ENCODE measurements at places on chromosomes 1 and 21.

- peak; percentile 100 for DNase-seq
Measured at GRCh38 chr21:29073222-29074006, at the start of gene CCT8. Gene CCT8, minus strand, starts transcription at chr21:29073648. Its CDS starts 58 bp downstream, at chr21:29073590.

DNA sequence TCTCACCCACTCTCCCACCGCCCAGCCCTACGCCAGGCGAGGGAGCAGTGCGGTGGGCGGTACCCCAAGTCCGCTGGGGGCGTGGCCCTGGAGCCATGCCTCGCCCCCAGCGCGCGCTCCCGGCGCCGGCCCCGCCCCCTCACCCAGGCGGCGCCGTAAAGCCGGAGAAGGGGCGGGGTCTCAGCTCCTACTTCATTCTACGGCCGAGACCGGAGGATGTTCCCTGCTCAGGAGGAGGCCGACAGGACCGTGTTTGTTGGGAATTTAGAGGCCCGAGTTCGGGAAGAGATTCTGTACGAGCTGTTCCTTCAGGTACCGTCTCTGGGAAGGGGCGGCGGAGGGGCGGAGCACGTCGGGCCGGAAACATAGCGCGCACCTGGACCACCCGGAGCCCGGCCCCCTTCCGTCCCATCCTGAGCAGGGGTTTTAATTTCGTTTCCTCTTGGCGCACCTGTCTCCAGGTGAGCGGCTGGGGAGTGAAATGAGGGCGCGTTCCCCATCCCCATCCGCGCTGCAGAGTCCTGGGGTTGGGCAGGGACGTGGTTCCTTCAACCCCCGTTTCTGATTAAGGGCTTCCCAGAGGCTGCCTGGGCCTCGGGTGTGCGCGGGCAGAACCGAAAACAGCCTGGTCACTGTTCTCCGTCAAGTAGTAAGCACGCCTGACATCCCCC lies at the start of gene RBM11:
Gene RBM11, plus strand, starts transcription at position 187 of the 671 bp plus-strand sequence. Its CDS starts 30 bp downstream, at position 217.
- DNase-seq = peak; percentile 87

DNA sequence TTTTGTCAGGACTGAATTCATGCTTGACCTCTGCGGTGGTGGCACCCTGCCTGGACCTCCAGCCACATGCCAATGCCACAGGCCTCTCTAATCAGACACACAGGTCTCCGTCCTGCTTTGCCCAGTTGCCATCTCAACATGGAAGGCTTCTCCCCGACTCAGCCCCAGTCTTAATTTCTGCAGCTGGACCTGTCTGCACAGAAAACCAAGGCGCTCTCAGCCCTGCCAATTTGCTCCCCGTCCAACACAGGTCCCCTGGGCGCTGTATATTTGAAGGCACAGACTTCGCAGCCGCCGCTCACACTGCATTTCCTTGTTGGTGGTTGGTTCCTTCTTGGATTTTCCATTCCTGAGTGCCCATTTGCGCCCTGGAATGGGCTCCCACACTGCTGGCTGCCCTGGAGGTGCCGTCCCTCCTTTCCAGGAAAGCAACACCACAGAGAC lies 28.0 kb upstream of the PLEKHG5 start:
- no peak for DNase-seq

- DNase-seq = peak; percentile 63
Measured at GRCh38 chr1:119968068-119968492, 71.8 kb upstream of the ADAM30 start.

DNA sequence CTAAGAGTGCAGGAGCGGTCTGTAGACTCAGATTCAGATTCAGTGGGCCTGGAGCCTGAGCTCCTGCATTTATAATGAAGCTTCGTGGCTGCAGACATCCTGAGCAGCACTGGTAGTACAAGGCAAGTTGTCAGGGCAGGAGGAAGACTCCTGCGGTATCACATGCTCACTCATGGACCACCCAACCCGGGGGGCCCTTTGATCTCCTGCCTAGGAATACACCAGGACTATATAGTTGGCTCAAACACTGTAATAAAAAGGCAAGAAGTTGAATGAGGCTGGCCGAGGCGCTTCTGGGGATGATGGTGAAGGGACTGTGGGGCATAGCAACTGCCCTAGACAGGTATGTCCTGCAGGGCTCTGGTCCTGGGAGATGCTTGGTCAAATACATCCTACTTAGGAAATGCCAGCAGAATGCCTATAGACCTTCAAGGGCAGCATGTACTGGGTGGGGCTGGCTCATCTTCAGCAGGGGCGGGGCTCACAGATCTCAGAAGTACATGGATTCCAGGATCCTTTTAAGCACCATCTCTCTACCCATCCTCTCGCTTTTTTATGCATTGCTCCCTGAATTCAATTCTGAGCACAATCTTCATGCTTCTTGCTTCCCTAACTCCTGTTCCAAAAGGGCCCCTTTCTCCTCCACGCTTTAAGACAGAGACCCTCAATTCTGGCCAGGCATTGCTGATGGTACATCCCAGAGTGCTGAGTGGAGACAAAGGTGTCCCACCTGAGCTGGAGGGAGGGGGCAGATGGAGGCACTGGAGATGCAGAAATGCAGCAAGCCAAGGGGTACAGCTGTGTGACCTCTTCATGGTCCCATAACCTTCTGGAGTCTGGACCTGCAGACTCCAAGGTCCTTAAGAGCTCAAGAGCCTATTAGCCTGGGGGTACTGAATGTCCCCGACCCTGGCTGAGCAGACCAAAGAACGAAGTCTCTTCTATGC lies 2.1 kb upstream of the RAP1GAP start:
- no peak for DNase-seq

Measured in NT2/D1 (cell line).